PC-3 (cell line): ENCODE measurements at places on chromosomes 13 and 19.

DNA sequence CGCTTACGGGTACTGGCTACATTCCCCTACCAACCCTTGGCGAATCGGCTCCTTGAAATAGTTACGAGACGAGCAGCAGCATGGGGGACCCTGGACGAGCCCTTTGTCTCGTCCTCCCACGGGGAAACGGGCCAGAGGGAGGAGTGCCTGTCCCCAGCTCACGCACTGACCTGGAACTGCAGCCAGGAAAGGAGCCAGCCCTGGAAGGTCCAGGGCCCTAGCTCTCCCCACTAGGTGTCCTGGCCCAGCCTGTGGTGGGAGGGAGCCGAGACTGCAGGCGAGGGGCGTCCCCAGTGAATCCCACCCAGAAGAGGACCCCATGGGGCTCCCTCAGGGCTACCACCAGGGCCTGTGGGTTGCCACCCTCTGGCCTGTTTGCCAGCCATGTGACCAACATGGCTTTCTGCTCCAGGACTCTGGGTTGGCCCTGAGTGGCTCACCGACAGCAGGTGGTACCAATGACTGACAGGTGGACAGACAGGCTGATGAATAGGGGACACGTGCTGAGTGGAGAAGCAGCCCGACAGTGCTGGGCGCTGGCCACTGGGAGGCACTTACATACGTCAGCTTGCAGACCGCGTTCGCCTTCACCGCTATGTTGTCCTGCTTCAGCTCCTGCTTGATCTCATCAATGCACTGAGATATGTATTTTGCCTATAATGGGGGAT lies 13.2 kb downstream of the AP3D1 start:
- DNase-seq = no peak

DNA sequence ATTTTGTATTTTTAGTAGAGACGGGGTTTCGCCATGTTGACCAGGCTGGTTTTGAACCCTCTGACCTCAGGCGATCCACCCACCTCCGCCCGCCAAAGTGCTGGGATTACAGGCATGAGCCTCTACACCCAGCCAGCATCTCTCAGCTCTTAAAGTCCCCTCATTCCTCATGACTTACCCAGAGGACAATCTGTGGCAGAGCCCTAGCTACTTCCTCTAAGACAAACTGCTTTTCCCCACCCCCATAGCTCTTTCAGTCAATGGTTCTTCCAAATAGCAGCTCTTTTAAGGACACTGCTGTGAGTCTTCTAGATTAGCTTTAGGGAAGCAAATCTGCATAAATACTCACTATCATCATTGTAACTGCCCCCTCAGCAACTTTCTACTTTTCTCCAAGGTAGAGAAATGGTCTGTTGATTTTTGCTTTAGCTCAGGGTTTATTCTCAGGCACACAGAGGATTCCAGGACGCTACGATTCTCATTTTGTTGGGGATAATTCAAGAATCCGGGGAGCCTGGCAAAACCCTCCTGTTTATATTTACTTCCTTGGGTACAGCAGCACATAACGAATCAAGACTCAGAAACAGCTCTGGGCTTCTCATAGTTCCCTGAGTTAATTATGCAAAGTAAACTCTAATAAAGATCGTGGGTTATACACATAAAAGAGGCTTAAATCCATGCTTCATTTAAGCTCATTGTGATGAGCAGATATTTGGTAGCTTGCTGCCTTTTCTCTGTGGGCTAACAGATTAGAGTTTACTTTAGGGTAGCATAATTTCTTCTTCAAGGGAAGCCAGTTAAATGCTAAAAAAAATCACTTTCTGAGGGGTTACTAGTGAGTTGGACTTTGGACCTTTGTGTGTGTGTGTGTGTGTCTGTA lies 357.4 kb downstream of the TDRD3 start:
- no peak for DNase-seq

DNA sequence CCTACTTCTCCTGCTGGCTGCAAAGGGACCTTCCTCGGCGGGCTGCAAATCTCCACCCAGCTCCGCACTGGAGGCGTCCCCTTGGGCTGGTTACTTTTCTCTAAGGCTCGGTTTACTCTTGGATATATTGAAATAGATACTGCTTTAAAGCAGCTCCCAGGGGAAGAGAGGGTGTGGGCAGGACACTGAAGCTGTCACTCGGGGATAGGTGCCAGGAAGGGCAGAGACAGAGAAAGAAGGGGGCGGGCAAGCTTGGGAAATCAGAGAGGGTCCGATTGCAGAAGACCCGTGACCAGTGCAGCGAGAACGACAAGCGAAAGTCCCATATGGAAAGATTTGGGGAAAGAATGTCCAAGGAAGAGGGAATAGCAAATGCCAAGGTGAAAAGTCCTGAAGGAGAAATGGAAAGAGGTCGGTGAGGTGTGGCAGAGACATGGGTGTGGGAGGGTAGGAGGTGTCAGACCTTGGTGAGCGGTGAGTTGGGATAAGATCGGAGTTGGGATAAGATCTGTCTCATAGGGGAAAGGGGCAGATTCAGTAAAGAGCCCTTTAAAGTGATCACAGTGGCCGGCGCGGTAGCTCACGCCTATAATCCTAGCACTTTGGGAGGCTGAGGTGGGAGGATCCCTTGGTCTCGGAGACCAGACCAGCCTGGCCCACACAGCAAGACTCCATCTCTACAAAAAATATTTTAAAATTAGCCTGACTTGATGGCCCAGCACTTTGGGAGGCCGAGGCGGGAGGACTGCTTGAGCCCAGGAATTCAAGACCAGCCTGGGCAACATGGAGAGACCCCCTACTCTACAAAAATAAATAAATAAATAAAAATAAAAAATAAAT lies 618 bp downstream of the THSD8 start:
- peak; percentile 38 for DNase-seq

DNA sequence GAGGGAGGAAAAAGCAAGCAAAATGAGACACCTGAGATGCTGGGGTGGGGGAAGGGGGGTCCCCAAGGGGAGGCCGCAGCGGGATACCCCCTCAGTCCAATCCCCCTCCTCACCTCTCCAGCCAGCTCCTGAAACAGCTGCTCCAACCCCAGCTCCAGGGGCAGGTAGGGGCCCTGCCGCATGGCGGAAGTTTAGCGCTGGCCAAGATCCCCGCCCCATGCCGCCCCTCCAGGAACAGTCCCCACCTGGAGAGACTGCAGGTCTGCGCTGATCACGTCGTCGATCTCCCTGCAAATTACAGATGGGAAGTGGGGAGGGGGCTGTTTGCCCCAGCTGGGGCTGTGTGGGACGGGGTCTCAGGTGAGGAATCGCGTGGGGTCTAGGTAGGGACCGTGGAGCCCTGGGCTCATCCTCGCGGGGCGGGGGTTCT lies 9.0 kb downstream of the CAPN12 start:
- DNase-seq = peak; percentile 18

DNA sequence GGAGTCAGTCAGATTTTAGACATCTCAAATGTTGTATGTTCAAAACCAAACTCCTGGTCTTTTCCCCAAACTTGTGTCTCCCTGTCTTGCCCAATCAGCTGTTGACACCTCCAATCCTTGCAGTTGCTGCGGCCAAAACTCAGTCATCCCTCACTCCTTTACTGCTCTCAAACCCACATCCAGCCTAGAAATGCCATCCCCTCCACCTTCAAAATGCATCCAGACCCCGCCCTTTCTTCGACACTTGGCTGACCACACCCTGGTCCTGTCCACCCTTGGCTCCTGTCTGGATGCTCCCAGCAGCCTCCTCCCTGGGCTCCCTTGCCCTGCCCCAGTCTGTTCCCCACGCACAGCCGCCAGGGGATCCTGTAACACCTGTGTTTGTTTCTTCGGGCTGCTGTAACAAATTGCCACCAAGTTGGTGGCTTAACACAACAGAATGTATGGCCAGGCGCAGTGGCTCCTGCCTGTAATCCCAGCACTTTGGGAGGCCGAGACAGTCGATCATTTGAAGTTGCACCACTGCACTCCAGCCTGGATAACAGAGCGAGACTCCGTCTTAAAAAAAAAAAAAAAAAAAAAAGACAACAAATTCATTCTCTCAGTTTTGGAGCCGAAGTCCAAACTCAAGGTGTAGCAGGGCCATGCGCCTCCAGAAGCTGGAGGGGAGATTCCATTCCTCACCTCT lies 11.7 kb downstream of the PLD3 start:
- DNase-seq = no peak

GRCh38 chr13:23985839-23986238 lies 88.5 kb upstream of the C1QTNF9B start:
- no peak for DNase-seq

- DNase-seq = no peak
Measured at GRCh38 chr19:10183926-10184325, 10.8 kb downstream of the DNMT1 start.

- DNase-seq = no peak
Measured at GRCh38 chr13:113788413-113789135, 29.5 kb downstream of the TMEM255B start.

DNA sequence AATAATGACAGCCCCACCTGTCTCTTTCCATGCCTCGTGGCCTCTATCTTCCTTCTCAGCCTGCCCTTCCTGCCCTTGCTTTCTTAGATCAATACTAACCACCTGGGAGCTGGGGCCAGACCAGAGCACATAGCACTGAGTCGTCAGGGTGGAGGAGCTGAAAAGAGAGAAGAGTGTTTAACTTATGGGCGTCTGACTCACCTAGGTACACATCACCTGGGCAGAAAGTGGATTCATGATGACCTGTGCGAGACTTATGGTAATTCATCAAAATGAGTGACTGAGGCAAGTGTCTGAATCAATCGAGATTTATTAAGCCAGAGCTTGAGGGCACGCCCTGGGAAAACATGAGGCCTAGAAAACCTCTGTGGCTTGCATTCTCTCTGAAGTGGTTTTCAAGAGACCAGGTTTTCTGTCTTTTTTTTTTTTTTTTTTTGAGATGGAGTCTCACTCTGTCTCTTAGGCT lies 19.2 kb downstream of the CEACAM6 start:
- DNase-seq = peak; percentile 96

DNA sequence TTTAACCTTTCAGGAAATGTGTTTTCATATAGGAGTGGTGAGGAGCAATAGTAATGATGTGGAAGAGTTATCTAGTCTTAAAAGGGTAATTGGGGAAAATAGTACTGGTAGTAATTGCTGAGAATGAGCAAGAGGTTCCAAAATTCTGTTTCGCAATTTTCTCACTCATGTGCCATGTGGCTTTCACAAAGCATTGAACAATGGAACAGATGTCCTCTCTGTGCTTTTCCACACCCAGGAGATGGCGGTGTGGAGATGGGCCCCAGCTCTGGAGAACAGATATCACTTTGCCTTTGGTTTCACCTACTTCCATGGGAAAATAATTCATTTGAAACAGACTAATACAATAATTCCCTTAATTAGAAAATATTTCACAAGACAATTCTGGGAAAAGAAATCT lies 170.0 kb upstream of the SLC10A2 start:
- DNase-seq = peak; percentile 16

GRCh38 chr13:61192826-61193225 lies 222.8 kb downstream of the PCDH20 start:
- no peak for DNase-seq
